ENCODE measurements at places on chromosomes 4 and X.
A peak's percentile ranks its signal among the peaks of the same experiment; 100 is the strongest.

- DNase-seq, result no peak
Observed at GRCh38 chr4:5511791-5512190, 196.6 kb downstream of the EVC2 start.

DNA sequence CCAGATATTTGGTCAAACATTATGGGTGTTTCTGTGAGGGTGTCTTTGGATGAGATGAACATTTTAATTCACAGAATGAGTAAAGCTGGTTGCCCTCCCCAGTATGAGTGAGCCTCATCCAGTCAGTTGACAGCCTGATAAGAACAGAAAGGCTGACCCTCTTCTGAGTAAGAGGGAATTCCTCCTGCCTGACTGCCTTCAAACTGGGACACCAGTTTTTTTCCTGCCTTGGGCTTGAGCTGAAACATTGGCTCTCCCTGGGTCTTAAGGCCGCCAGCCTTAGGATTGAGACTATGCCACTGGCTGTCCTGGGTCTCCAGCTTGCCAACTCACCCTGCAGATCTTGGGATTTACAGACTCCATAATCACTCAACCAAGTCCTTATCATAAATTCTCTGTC, 14.5 kb upstream of the MAML3 start:
- DNase-seq, result no peak

DNA sequence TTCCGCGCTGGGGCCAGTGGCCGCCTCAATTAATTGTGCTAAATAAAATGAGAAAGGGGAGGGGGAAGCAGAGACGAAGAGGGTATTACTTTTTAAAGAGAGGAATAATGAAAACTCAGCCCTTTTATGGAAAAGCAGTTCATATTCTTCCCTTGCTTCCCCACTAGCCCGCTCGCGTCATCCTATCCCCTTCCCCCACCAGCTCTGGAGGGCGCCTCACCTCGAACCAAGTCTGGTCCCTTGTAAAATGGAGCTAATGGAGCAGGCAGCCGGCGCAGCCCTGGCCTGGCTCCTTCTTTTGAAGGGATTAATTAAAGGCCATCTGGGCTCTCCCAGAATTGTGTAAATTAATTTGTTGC, 511 bp upstream of the NKX6-1 start:
- DNase-seq, result no peak

DNA sequence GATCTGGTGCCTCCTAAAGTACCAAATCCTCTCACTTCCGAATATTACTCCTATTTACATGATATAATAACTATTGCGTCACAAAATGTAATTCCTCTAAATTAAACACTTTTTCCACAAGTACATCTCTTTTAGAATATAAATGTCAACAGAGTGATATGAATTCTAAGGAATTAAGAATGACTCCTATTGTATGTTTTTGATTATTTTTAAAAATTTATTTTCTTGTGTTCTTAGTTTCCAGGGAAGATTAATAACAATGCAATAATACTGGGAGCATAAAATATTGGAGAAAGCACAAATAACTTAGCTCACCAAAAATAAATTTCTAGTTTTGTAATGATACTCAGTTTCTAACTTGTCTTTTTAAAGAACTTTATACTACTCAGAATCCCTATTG, 184.9 kb downstream of the PCDH18 start:
- no peak for DNase-seq

GRCh38 chr4:74619931-74620702, 174.2 kb downstream of the BTC start:
- no peak for DNase-seq

DNA sequence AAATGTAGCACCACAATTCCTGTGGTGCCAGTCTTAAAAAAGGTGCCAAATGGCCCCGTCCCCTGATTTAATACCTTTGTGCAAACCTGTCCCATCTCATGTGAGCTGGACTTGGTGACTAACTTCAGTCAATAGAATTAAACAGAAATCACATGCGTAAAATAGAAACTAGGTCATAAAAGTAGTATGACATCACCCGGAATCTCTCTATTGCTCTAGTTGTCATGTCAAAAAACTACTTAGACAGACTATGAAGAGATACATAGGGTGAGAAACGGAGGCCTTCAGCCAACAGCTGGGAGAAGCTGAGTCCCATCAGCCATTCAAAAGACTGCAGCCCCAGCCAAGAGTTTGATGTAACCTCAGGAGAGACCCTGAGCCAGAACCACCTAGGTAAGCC, 293.5 kb upstream of the HS3ST1 start:
- DNase-seq, result no peak

GRCh38 chr4:83113429-83113786, 1.1 kb downstream of the PLAC8 start:
- no peak for DNase-seq

GRCh38 chrX:24506082-24506481, 41.0 kb downstream of the PDK3 start:
- no peak for DNase-seq

DNA sequence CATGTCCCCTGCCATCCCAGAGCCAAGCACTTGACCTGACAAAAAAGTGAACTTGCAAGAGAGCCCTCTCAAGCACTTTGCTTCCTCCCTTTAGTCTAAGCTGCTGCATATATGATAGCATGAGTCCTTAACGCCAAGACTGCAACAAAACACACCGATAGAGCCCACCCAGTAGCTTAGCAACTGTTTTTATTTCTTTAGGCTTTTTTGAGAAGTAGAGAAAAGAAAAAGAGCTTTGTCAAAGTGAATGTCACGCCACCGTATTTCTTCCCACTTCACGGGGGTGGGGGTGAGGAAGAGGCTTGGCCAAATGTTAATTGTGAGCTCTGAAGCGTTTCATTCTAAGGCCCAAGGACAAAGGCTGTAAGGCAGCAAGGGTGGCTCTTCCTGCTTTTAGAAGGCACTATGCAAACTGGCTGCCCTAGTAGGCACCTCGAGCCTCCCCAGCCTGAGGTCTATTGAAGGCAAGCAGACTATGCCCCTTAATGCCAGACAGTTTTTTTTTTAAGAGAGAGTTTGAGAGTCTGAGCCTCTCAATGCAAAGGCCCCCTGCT, 138.6 kb downstream of the HS6ST2 start:
- no peak for DNase-seq

- no peak for DNase-seq
Observed at GRCh38 chr4:165208221-165208652, 876 bp downstream of the KLHL2 start.

- DNase-seq, result no peak
Observed at GRCh38 chrX:116413273-116413672, 23.1 kb upstream of the SLC6A14 start.

DNA sequence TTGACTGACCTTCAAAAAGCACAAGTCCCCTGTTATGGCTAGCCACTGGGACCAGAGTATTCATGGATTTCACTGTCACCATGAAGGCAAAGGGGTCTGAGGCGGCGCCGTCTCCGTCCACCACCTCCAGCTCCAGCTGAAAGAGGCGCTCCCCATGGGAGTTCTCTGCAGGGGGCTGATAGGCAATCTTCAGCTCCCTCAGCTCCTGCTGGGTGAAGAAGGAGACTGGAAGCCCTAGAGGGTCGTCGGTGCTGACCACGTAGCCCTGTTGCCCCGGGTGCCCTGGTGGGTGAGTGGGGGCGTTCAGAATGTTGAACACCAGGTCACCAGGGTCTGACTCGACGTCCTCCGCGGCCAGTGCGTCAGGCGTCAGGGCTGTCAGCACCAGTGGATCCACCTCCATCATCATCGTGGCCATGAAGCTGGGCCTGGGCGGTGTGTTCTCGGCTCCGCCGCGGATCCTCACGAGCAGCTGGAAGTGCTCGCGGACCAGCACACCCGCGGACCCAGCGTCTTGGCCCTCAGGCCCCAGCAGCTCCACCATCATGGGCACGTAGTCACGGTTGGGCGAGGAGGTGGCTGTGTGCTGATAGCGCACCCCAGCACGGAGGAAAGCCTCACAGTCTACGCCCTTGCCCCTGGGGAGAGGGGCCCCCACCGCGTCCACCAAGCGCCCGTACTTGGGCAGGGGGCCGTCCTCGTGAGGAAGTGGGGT, 987 bp downstream of the FREM3 start:
- DNase-seq, result no peak

GRCh38 chrX:20352504-20352903, 85.8 kb upstream of the RPS6KA3 start:
- no peak for DNase-seq

DNA sequence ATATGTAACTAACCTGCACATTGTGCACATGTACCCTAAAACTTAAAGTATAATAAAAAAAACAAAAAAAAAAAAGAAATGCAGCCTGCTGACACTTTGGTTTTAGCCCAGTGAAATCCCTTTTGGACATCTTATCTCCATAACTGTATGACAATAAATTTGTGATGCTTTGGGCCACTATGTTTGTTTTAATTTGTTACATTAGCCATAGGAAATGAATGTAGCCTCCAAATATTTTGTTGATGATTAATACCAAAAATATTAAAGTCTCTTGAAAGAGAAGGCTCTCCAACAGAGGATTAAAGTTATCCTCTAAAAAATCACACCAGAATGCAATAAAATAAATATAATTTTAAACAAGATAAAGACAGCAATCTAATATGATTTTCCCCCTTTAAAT, 852.7 kb upstream of the SLIT2 start:
- DNase-seq, result no peak

DNA sequence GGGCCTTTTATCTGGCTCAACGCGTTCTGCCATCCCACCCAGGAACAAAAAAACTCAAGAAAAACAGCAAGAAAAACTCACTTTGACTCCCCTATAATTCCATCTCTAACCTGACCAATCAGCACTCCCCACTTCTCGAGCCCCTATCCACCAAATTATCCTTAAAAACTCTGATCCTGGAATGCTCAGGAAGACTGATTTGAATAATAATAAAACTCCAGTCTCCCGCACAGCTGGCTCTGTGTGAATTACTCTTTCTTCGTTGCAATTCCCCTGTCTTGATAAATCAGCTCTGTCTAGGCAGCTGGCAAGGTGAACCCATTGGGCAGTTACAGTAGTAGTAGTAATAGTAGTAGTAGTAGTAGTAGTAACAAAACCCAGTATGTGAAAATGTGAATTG, 165.7 kb upstream of the CASK start:
- DNase-seq, result no peak

DNA sequence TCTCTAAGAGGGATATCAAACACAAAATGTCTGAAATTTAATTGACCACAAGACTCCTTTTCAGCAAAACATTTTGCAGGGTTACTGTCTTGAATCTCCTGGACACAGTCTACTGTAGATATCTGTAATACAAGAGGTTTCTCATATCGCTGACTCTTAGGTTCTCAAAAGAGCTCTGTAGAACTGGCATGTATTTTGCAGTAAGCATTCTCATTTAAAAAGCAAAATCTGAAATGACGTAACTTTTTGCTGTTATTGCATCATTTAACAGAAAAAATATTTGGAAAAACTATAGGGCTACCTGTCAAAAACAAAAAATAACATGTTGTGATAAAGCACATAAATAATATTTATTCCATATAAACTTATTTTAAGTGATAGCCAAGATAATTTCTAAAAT, 114.2 kb downstream of the CDS1 start:
- DNase-seq, result no peak

GRCh38 chrX:110588164-110588563, 207.5 kb downstream of the CHRDL1 start:
- no peak for DNase-seq

DNA sequence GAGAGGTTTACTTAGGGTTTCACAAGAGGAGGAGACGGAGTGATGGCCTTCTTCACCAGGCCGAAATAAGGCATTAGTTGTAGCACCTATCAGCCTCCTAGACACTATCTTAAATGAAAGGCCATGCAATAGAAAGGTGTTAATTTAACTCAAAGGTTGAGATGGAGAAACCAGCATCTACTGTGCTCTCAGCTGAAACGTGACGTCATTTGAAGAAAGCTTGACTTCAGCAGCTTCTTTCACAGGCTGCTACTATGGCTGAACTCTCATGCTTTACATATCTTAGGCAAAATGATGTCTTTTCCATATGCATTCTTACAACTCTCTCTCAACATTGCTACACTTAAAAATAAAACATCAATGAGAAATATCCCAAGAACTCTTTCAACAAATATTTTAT, 99.6 kb downstream of the GUCY2F start:
- no peak for DNase-seq

- no peak for DNase-seq
Observed at GRCh38 chrX:40471965-40472648, 108.7 kb upstream of the ATP6AP2 start.

DNA sequence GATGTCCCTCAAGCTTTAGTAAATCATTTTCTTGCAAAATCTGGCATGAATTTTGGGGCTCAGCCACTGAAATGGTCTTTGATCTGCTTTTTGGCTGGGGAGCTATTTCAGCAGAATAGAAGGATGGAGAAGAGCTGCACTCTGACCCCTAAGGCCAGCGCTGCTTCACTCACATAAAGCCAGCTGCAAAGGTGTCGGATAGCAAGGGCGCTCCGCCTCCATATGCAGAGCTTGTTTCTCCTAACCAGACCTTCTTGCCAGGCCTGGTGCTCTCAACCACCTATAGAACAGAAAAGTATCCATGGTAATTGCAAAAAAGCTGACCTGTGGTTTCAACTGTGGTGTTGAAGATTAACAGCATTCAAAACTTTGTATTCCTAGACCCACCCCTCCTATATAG, 24.1 kb upstream of the COQ2 start:
- DNase-seq, result no peak

DNA sequence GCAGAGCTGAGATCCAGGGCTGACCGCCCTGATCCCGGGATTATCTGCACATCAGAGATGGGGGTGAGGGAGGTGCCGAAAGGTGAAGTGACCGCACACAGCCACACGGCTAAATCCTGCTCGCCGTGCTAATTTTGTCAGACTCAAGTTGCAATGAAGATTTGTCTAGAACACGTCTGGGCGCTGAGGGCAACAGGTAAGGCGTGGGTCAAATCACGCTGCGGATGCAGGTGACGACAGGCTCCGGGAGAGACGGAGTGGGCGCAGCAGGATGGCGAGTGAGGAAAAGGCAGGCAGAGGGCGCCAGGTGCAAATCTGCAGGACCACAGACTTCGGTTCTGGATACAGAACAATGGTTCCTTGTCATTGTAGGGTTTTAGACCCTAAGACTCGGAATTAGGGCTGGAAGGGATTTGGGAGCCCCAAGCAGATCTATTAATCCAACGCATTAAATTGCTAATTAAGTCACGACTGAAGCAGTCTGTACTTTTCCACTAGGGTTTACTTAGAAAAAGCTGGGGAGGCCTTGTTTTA, 1.9 kb upstream of the TBC1D14 start:
- peak; percentile 39 for DNase-seq

DNA sequence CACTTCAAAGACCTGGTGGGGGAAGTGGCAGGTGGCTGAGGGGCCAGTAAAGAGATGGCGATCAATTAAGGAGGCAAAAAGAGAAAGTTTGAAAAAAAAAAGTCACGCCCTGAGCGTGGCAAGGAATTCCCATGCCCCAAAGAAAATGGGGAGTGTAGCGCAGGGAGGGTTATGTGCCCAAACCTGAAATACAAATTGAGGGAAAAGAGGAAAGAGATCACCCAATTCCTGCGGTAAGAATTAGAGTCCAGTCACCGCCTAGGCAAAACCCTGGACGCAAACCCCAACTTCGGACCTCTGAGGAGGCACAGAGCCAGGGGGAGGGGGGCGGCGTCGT, 595 bp downstream of the ENOX2 start:
- no peak for DNase-seq

GRCh38 chr4:15500701-15501100, 31.0 kb downstream of the CC2D2A start:
- DNase-seq, result no peak

GRCh38 chrX:30317308-30317707, 8.1 kb upstream of the NR0B1 start:
- DNase-seq, result no peak

GRCh38 chr4:38024206-38024509, 64.0 kb downstream of the PTTG2 start:
- no peak for DNase-seq

Measured in endothelial cell (in vitro differentiated cells).